Activated T-cell treated with anti-CD3 and anti-CD28 coated beads, Interleukin-2, amount 50 U/mL, for 48 hours (primary cell): ENCODE measurements at places on chromosomes 2 and 18.

DNA sequence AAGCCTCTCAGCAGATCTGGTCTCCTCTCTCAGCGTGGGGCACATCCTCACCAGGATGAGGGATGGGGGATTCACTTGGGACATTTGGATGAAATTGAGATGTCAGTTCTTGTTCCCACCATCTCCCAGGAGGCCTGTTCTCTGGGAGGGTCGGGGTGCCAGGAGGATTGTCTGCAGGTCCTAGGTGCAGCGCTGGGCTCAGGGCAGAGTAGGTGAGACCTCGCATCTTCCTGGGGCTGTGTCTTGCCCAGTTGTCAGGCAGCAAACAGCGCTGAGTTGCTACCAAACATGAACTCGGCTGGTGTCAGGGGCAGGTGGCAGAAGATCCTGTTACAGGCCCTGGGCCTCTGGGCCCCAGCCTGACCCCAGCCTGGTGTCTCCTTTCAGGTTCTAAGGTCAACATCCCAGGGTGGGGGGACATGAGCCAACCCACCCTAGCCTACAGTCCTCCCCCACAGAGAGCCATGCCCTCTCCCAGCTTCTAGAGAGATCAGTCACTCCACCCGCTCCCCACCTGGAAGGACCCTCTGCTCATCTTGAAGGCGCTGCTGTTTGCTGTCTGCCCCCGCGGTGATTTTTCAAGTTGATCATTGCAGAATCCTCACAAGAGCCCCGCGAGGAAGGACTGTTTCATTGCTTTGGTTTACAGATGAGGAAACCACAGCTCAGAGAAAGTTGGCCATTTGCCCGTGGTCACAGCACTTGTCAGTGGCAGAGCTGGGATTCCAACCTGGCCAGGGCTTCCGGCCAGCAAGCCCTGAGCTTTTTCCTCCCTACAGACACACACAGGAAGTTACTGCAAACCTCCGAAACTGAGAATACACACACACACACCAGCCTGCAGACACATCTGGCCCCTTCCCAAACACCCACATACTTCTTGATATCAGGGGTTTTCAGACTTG, 83.9 kb downstream of the STPG4 start:
- DNase-seq = peak; percentile 72

DNA sequence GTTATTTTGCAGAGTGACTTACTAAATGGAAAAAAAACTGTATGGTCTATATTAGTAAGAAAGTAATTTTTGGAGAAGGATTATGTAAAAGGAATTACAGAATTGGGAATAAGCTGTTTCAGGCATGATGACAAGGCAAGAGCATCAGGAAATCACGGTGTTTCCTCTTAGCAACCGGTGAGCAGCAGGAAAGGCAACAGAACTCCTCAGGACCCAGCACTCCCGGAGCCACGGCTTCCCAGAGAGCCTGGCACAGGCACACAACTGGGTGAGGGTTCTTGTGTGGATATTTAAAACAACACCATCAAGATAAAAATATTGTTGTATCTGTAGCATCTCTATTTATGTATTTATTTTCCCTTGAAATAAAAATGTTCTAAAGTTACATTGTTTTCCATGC, 34.4 kb downstream of the CYP27C1 start:
- DNase-seq = no peak

GRCh38 chr2:134118279-134119116, 135.4 kb upstream of the MGAT5 start:
- peak; percentile 86 for DNase-seq

GRCh38 chr2:41267929-41268659, 779.7 kb upstream of the PKDCC start:
- DNase-seq = no peak

DNA sequence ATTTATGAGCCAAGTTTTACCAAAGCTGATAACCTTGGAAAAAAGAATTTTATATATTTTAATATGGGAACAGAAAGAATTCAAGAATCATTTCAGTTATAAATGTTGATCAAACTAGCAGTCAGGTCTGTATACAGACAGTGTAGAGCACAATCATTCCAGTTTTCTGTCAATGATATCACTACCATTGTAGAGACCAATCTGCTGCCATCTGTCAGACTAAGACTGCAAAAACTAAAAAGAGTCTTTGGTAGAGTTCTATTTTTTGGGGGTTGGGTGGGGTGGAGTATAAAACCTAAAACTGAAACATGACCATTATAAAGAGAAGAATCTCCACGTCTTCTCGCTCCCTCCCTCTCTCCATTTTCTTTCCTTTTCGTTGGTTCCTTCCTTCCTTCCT, 204.7 kb upstream of the UBE2E3 start:
- DNase-seq = no peak

DNA sequence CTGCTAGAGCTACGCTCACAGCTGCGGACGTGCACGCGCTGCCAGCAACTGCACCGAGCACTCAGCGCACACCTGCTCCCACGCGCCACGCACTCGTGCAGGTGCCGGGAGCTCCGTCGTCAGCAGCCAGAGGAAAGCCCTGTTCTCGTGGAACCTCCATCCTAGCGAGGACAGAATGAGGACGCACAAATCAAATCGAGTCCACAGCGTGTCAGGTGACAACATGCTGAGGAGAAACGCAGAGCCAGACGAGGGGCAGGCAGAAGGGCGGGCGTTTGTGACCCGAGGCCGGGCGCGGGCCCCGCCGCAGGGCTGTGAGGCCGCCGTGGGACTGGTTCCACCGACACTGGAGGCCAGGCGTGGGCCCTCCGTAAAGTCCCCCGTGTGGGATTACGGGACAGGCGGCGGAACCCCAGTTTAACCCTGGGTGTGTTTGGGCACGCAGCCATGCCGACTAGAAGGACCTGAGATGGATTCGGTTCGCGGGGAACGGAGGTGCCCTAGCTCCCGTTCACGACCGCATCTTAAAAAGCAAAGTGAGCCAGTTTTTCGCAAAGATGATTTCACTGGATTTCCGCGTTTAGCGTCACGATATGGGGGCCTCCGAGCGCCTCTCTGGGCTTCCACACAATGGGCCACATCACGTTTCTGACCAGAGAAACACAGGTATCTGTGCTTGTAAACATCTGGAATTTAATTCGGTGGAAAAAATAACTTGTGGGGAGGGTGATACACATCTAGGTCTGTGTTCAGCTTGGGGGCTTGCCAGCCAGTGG, 26.9 kb upstream of the ALKAL2 start:
- no peak for DNase-seq

GRCh38 chr2:214410128-214410775, 602 bp upstream of the VWC2L start:
- no peak for DNase-seq

- DNase-seq = no peak
Observed at GRCh38 chr2:212726403-212726802, 187.8 kb upstream of the ERBB4 start.

DNA sequence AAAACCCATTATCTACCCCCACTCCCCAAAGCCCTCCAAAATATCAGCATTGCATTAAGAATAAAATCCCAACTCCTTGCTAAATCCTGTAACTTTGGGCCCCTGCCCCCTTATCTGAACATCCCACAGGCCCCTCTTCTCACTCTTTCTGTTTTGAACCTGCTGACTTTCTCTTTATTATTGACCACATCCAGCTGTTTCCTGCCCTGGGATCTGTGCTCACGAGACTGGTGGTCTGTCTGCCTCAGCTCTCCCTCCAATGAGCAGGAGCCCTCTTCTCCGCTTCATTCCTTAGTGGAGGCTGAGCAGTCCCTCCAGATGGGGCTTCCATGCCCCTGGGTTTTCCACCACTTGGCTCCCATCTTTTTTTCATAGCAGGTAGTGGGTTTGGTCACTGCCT, 116.9 kb downstream of the ACKR3 start:
- no peak for DNase-seq

- DNase-seq = no peak
Observed at GRCh38 chr2:15638720-15639119, 47.1 kb downstream of the DDX1 start.

DNA sequence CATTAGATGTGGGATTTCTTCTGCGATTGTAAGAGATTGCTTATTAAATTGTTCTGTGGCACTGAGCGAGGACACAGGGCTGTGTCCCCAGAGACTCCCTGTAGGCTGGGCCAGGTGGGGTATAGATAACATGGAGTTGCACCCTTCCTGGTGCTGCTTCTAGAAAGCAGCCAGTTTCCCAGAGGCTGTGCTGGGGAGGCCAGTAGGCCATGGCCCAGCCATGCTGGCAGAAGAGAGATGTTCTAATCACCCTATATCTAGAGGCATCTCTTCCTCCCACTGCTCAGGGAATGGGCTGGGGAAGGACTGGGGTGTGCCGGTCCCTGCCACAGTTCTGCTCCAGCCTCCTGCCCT, 66.9 kb downstream of the HS1BP3 start:
- DNase-seq = no peak

- DNase-seq = no peak
Observed at GRCh38 chr2:144215701-144216675, 303.9 kb downstream of the ZEB2 start.

DNA sequence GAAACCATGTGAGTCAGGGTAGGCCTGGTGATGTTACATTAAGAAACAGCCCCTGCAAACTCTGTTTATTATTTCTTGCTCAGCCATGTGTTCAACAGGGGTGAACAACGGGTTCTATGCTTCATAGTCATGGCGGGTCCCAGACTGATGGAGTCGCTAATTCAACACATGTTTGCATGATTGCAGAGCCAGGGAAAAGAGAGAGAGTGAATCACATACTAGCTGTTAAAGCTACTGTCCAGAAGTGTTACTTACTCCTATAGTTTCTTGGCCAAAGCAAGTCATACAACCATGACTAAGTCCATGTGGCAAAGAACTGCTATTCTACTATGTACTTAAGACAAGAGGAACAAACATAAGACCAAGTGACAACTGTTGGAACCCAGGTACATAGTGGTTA, 241.2 kb upstream of the SKOR2 start:
- no peak for DNase-seq

DNA sequence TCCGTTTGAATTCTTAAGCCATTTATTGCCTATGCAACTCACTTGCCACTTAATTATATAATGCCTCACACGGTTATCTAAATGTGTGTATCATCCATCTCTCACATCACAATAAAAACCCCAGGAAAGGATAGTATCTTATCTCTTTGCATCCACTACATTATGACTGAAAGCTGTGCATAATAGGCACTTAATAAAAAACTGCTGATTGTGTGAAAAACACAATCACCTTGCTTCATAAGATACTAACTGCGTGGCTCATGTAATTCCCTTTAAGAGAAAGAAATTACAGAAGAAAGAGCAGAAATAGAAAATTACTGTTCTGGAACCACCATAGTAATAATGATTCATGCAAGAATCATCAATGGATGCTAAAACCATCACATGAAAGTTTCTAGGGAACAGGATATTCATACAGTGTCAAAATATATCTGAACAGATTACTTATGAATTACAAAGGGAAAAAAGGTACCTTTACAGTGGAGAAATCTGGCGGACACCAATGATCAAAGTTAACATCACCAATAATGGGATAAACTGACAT, 29.3 kb downstream of the CUL3 start:
- no peak for DNase-seq

- DNase-seq = no peak
Observed at GRCh38 chr2:197238043-197238365, 72.6 kb downstream of the ANKRD44 start.

GRCh38 chr2:157899125-157899839, 23.2 kb upstream of the ACVR1 start:
- DNase-seq = peak; percentile 67

DNA sequence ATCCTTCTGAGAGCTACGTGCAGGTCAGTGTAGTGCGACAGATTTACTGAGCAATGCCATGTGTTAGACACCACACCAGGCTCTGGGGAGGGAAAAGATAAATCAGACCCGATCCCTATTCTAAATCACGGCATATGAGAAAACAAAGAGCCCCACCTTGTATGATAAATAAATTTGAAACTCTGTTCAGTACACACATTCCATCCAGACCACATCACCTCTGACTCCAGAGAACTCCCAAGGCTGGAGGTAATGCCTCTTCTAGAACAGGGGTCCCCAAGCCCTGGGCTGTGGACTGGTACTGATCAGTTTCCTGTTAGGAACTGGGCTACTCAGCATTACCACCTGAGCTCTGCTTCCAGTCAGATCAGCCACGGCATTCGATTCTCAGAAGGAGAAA, 77.3 kb downstream of the QPCT start:
- DNase-seq = no peak

DNA sequence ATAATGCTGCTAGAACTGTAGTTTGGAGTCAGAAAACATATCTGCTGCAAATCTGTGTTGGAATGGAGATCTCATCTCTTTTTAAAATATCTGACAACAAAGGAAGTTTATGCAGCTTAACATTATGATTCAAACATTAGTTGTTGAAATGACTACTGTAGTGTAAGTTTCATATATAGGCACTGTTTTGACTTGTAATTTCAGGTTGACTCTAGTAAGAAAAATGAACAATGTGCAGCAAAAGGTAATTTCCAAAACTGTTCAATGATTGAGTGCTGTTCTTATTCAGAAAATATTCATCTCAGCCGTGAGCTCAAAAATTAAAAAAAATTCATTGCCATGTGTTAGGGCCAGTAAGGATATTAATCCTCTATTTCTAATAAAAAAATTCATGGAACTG, 48.5 kb downstream of the CCDC138 start:
- no peak for DNase-seq

DNA sequence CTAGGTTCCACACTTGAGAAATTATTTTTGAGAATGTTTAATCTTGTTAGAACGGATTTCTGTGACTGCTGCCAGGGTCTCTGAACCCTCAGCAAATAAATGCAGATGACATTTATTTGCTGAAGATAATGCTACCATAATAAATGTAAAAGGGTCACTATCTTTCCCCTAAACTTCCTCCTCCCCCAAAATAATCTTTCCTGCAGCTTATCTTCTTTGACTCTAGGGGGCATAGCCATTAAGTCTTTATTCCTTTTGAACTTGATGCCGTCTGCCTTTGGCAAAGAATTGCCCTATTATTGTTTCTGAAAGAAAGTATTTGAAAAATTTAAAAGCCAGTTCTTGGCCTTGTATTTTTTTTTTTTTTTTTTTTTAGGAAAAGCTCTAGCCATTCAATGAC, 63.6 kb upstream of the ACSL3 start:
- no peak for DNase-seq

DNA sequence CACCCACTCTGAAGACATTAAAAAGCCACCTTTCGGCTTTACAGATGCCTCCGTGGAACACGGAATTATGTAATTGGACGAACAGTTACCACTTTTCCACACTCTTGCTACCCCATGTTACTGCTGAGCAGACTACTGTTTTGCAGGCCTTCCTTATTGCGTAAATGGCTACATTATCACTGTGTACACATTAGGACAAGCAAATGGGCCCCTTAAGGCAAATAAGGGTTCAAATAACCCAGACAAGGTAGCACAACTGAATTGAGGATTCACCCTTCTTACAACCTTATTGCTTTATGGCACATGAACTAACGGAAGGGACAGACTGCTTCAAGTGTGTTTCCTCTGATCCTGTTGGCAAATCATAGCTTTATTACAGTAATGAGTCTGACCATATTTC, 832.2 kb upstream of the FANCL start:
- DNase-seq = no peak

DNA sequence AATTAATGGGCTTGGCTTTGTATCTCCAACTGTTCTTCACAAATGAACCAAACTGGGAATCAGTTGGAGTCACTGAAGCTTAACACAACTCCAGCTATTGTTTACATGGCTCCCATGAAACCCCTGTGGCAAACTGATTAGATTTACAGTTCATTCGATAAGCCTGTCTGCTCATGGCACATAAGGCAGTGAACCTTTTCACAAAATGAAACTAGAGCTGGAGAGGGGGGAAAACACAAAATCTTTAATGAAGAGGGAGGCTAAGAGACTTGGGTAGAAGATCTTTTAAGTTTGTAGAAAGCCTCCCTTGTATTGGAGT, 11.6 kb upstream of the ITGA6 start:
- no peak for DNase-seq

GRCh38 chr2:168517816-168518215, 61.7 kb downstream of the CERS6 start:
- DNase-seq = no peak
